Esophagus mucosa (tissue), 1 donor: ENCODE measurements at places on chromosomes 16 and 17.

DNA sequence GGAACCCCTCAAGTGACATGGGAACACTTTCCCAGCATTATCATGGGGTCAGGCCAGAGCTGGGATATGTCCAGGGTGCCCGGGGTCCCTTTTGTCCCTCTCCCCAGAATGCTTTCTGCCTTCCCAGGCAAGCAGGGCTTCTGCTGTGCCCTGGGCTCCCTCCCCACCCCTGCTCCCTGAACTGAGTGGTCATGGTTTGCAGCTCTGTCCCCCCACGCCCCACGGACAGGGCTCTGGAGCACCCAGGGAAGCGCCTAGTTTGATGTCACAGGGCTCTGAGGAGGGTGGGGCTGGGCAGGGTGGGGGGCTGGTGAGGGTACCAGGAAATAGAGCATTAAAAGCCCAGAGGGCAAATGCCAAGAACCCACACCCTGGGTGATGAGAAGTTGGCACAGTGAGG lies 92.3 kb downstream of the CCDC182 start:
- ATAC-seq, result no peak

DNA sequence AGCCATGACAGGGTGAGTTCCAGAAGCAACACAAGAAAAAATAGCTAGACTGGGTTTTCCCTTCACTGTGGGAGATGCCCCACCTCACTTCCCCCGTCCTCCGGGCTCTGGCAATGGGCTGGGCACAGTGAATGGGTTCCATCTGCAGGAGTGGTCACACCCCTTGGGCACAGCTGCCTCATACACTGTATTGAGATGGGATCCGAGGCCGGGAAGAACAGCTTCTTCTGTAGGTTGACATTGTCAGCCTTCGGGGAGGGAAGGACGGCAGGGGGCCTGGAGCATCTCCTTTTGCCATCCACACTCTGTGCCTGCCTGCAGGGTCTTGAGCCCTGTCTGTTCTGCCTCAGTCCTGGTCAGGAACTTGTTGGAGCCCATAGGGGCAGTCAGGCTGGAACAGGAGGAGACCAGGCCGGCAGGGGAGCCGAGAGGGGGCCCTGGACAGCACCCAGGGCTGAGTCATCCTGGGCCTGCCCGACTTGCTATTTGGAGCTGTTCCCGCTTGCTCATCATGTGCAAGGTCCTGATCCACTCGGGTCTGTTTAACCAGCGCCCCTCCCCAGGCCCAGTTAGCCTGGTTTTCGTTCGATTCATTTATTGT lies 286.7 kb downstream of the SEC14L1 start:
- ATAC-seq, result peak; percentile 40

- peak; percentile 85 for ATAC-seq
Measured at GRCh38 chr16:66961914-66962313, 848 bp downstream of the CES3 start.

DNA sequence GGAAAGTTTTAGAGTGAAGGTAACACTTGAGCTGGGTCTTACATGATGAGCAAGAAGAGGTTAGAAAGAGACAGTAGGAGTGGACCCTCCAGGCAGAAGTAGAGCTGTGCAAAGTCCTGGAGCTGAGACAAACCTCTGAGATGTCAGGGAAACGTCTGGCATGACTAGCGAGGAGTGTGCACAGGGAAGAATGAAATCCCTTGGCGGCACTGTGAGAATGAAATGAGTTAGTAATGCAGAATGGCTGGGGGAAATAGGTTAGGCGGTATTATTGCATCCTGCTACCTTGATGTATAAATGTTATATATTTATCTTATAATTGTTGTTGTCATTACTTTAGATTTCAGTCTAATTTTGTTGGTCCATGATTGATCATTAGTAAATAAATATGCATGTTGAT lies 457.9 kb upstream of the CCL2 start:
- ATAC-seq, result no peak

- no peak for ATAC-seq
Measured at GRCh38 chr16:61530697-61531096, 505.5 kb downstream of the CDH8 start.

GRCh38 chr17:41178341-41178740 lies 320 bp upstream of the KRTAP4-2 start:
- peak; percentile 93 for ATAC-seq

DNA sequence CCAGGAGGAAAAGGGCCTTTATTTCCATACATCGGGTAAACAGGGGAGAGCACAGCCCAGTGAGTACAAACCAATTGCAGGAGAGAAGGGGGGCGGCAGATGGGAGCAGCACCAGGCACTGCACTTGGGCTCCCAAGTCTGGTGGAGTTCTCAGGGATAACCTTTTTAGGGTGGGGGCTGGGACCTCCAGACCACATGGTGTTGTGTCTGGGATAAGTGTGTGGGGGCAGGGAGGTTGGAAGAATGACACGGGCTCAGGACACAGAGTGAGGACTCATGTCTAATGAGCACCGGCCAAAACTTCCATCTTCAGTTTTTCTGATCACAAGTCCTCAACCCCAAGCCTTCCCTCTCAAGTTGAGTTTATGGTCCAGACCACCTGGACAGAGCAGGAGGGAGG lies 30.6 kb downstream of the PIPOX start:
- no peak for ATAC-seq

- ATAC-seq, result peak; percentile 62
Measured at GRCh38 chr16:970386-970765, 408 bp downstream of the LMF1 start.

DNA sequence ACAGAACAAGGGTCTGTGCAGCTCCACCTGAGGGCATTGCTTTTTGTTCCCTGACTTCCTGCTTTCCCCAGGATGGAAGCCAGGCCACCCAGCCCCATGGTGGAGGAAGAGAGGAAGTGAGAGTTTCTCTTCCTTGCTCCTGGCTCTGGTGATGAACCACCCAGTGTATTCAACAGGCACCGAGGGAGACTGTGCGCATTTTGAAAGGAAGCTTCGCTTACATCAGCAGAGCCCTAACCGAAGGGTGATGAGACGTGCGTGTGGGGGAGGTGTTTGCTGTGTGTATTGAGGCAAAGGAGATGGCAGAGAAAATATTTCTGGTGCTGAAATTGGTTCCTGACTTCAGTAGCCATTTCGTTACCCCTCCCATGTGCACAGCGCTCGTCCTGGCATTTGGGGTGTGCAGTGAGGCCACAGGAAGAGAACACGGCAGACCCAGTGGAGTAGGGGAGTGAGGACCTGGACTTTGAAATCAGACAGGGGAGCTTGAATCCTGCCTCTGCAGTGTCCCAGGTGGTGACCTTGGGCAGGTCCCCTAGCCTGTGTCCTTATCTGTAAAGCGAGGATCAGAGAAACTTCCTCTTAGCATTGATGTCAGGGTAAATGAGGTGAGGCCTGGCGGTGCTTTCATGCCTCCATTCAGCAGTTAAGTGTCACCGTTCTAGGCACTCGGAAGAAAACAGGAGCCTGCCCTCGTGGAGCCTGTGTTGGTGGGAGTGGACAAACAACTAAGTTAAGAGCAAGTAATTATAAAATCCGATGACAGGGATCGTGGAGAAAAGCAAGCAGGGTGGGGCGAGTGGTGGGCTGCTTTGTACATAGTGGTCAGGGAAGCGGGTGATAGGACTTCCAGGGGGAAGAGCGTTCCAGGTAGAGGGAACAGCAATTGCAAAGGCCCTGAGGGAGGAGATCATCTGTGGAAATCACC lies 7.4 kb downstream of the CMIP start:
- ATAC-seq, result no peak

GRCh38 chr17:39652587-39653315 lies 12.4 kb upstream of the TCAP start:
- peak; percentile 15 for ATAC-seq

- ATAC-seq, result peak; percentile 80
Measured at GRCh38 chr17:41678907-41679739, 9.6 kb upstream of the EIF1 start.

- no peak for ATAC-seq
Measured at GRCh38 chr16:11632455-11632939, 35.8 kb upstream of the SNN start.

GRCh38 chr17:51165680-51166197 lies 472 bp upstream of the NME2 start:
- peak; percentile 41 for ATAC-seq

DNA sequence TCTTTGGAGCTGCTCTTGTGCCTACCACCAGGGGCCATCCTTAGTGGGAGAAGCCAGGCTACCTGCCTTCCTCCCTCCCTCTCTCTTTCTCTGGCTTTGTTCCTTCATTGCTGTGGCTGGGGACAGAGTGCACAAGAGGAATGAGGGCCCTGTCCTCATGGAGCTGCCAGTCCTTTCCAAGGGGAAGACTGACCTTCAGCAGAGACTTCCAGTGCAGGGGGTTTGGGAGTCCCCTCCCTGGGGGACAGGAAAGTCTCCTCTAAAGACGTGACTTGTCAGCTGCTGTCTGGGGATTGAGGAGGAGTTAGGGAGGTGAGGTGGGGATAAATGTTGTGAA lies 108.1 kb downstream of the CMIP start:
- no peak for ATAC-seq

- peak; percentile 73 for ATAC-seq
Measured at GRCh38 chr17:58755577-58756245, at the start of gene PPM1E. Gene PPM1E, plus strand, starts transcription at chr17:58755854.

DNA sequence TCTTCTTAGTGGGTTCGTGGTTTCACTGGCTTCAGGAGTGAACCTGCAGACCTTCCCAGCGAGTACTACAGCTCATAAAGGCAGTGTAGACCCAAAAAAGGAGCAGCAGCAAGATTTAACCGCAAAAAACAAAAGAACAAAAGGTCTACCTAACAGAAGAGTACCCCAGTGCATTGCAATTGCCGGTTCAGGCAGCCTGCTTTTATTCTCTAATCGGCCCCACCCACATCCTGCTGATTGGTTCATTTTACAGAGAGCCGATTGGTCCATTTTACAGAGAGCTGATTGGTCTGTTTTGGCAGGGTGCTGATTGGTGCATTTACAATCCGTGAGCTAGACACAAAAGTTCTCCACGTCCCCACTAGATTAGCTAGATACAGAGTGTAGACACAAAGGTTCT lies 2.0 kb upstream of the ARRB2 start:
- ATAC-seq, result no peak

- ATAC-seq, result no peak
Measured at GRCh38 chr17:27533874-27534815, 77.9 kb downstream of the KSR1 start.

GRCh38 chr16:15605839-15606517 lies 37.0 kb downstream of the MARF1 start:
- ATAC-seq, result peak; percentile 7

- ATAC-seq, result no peak
Measured at GRCh38 chr16:75922250-75922649, 196.0 kb upstream of the CPHXL start.

DNA sequence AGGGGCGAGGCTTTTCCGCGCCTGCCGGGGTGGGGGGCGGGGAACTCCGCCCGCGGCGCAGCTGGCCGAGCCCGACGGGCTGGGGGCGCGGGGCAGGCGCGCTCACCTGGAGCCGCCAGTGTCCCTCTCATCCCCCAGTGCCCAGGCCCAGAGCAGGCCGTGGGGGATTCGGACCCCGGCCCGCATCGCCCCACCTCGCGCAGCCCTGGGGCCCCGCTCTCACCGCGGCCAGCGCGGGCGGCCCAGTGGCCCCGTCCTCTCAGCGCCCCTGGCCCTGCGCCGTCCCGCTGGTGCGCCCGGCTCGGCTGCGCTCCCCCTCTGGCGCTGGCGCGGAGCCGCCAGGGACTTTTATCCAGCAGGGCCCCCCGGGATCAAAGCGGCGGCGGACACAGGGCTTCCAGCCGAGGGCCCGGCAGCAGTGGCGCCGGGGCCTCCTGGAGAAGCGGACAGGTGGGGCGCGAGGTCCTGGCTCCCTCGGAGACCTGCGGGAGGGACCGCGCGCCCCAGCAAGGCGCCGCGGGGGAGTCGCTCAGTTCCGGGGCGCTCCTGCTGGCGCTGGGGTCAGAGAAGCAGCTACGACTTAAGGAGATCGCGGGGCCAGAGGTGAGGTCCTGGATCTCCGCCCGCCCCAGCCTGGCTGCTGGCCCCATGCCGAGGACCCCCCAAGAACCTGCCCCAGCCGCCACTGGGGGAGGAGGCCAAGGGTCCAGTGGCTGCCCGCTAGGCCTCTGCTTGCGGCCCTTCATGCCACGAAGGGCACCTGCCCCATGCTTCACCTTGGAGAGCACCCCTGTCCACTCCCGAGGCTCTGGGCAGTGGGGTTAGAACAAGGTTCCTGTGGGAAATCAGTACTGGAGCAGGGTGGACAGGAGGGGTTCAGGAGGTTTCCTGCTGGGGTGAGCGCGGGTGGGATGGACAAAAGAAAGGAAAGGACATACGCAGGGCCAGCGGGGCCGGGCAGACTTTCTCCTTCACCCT lies 823 bp upstream of the NOTUM start:
- ATAC-seq, result no peak

DNA sequence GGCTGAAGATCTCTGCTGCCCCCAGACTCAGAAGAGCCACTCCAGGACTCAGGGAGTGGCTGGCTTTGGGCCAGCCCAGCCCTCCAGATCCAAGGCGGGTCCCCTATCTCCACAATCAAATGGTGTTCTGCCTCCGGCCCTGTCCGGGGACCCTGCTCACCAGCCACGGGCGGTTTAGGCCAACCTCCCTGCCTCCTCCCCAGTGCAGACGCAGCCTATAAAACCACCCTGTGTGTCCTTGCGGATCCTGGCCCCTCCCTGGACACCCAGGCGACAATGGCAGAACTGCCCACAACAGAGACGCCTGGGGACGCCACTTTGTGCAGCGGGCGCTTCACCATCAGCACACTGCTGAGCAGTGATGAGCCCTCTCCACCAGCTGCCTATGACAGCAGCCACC lies at the start of gene SLC12A3:
SLC12A3 (plus strand) TSS at position 248 of the 400 bp plus-strand sequence; CDS start at position 277, 29 bp downstream.
- ATAC-seq, result no peak

DNA sequence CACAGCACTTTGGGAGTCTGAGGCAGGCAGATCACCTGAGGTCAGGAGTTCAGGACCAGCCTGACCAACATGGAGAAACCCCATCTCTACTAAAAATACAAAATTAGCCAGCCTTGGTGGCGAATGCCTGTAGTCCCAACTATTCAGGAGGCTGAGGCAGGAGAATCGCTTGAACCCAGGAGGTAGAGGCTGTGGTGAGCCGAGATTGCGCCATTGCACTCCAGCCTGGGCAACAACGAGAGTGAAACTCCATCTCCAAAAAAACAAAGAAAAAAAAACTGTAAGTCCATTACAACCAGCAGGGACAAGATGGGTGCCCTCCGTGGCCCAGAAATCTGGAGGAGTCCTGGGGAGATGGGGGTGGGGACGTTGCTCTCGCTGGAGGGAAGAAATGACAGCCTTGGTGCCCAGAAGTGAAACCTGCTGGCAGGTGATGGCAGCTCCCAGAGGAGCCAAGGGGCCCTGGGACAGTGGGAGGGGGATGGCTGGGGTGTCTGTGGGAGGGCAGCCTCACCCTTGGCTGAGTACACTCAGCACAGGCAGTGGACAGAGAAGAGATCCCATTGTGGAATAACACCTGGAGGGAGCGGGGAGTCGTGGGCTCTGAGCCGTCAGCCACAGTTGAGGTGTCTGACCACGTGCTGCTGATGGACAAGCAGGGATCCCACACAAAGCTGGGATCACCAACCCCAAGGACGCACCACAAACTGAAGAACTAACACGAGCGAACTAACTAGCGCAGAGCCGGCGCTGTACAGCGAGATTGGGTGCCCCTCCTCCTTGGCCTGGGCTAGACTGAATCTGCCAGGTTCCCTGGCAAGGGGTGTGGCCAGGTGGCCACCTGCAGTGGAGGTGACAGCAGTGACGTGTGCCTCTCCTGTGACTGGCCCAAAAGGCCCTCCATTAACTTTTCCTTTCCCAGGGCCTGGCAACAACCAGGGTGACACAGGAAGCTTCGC lies 46.9 kb upstream of the BAHCC1 start:
- no peak for ATAC-seq
